ENCODE measurements at places on chromosomes 4 and X.

DNA sequence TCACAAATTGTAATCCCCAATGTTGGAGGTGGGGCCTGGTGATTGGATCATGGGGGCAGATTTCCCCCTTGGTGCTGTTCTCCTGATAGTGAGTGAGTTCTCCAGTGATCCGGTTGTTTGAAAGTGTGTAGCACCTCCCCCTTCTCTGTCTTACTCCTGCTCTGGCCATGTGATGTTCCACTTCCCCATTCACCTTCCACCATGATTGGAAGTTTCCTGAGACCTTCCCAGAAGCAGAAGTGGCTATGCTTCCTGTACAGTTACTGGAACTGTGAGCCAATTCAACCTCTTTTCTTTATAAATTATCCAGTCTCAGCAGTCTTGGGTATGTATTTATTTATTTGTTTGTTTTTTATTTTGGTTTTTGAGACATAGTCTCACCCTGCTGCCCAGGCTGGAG lies 143.2 kb downstream of the CPE start:
- DNase-seq = no peak

- DNase-seq = no peak
Measured at GRCh38 chr4:142101401-142101800, 465.0 kb downstream of the IL15 start.

DNA sequence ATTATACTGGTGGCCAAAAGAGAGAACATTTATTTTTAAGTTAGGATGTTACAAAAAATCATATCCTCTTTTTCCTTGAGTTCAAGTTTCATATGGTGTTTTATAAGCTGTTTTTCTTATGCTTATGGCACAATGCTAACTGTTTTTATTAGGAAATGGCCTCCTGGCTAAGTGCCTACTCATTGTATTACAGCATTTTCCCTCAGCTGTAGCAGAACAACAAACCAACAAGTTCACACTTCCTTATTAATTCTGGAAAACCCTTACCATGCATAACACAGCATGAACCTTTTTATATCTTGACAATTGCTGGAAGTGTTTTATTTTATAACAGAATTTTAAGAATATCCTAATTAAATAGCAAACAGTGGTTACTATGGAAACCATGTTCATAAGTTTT lies 165.8 kb downstream of the GASK1B start:
- DNase-seq = no peak

DNA sequence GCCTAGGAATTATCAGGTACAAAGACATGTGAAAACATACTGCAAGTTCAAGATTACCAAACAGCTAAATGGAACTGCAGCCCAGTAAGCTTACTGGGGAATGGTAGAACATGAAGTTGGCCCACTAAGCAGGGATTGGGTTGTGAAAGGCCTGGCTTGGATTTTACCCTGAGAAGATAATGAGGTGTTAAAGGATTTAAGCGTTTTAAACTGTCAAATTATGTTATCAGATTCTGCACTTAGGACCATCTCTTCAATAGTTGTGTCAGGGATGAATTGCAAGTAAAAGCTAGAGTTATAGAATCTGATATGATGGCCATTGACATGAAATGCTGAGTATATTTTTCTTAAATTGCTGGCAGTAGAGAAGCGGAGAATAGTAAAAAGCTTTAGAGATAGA lies 225.7 kb downstream of the GRID2 start:
- no peak for DNase-seq

- no peak for DNase-seq
Measured at GRCh38 chrX:26954029-26954428, 509.1 kb downstream of the PPP4R3C start.

- DNase-seq = no peak
Measured at GRCh38 chr4:119207051-119207450, 5.5 kb upstream of the USP53 start.

Measured in activated naive CD8-positive, alpha-beta T cell treated with anti-CD3 and anti-CD28 coated beads, Interleukin-2, amount 50 U/mL, for 24 hours (primary cell).